ENCODE measurements at places on chromosomes 5 and 9. TPM values are rescaled to one million over a fixed set of nuclear protein-coding genes. Genes with fewer than 3 reads are reported as not detected.
A peak's percentile ranks its signal among the peaks of the same experiment; 100 is the strongest.

DNA sequence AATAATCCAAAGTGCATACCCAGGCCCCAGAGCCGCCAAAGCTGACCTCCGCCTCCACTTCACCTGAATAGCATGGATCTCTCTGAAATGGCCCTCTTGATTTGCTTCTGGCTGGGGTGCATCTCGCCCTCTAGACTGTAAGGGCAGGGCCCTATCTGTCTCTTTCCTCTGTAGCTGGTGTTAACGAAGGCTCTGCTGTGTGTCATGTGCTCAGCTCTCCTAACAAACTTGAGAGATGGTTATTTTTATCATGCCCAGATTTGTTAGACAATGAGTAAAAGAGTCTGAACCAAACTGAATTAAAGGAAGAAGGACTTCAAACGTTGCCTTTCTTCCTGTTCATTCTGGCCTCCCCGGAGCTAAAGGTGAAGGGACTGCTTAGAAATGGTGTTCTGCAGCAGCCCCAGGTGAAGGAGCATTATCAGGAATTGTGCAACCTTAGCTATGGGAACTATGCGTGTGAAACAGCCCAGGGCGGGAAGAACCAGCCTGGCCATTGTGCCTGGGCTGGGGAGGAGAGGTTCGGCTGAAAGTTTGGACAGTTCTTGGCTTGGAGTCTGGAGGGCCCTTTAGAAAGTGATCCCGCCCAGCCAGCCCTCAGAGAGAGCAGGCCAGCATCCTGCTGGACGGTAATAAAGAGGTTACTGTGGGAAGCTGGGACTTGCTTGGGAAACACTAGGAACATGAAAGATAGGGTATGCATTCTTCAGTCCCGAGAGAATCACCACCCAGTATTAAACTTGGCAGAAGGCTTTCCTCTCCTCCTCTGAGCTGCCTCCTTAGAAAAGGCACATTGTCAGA is 73.5 kb downstream of the WWC1 start:
- DNase-seq, result peak; percentile 48

DNA sequence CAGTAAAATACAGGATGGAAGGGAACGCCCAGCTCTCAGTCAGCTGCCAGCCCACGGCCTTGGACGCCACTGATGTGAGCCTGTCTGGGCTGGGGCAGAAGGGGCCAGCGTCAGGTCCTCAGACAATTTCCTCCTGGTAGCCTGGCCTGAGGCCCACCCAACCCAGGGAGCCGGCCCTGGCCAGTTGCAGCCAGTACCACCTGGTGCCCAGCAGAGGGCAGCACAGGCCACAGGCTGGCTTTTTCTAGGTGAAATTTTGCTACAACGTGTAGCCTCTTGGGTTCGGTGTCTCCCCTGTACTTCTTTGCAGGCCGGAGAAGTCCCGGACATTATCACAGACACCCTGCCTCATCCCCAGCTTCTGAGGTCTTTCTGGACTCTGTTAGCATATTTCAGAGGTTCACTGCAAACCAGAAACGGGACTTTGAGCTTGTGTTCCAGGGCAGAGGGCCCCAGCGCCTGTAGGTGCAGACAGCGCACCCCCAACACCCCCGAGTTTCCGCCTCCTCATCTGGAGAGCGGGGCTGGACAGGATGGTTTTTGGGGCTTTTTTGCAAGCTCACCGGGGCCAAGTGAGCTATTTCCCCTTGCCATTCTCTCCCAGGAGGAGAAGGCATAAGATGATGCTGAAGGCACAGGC is 45.9 kb upstream of the KCNMB1 start:
- DNase-seq, result peak; percentile 55

GRCh38 chr5:180602481-180603075 is 11.3 kb upstream of the SCGB3A1 start:
- DNase-seq, result no peak

DNA sequence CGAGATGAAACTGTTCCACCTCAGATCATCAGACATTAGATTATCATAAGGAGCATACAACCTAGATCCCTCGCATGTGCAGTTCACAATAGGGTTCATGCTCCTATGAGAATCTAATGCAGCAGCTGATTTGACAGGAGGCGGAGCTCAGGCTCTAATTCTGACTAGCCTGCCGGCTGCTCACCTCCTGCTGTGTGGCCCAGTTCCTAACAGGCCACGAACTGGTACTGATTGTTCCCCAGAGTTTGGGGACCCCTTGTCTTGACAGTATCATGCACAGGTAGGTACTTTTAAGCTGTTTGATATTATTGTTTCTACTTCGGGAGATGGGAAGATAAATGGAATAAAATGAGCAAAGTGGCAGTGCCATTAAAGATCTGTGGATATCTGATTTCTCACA is 66.9 kb downstream of the ZCCHC7 start:
- no peak for DNase-seq

- DNase-seq, result no peak
These were observed 1.1 kb upstream of the TSPAN17 start for GRCh38 chr5:176646049-176646706.

- DNase-seq, result no peak
These were observed 11.1 kb upstream of the NKX2-5 start for GRCh38 chr5:173246135-173246495.

- DNase-seq, result no peak
These were observed 126.5 kb downstream of the MRPL36 start for GRCh38 chr5:1673042-1673677.

GRCh38 chr5:31688515-31689092 is 49.7 kb downstream of the PDZD2 start:
- no peak for DNase-seq

DNA sequence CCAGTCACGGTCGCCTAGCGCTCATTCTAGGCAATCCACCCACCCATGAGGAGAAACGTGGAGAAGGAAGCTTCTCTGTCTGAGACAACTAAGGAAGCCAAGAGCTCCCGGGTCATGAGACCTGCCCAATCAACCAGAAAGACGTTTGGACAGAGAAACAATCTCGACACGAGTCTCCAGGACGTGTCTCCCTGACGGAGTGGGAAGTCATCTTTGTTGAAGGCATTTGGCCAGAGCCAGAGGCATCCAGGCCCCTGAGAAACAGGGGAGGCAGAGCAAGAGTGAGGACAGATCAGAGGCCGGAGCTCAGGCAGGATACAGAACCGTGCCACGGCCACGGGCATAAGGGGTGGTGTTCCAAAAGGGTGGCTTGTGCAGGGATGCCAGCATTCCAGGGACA is 479.0 kb downstream of the SPATA31A7 start:
- no peak for DNase-seq

DNA sequence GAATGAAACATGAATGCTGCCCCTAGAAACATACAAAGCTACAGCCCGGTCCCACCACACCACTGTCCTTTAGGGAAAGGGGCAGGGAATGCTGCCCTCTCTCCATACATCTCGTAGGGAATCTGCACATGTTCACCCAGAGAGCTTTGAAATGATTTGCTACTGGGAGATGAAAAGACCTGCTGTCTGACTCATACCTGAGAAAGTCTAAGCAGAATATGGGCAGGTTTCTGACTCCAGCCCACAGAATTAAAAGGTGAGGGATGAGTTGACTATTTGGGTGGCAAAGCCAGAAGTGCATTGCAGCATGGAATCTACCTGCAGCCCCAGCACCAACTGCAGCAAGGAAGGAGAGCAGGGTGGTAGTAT is 297.9 kb downstream of the TLE1 start:
- DNase-seq, result peak; percentile 40

DNA sequence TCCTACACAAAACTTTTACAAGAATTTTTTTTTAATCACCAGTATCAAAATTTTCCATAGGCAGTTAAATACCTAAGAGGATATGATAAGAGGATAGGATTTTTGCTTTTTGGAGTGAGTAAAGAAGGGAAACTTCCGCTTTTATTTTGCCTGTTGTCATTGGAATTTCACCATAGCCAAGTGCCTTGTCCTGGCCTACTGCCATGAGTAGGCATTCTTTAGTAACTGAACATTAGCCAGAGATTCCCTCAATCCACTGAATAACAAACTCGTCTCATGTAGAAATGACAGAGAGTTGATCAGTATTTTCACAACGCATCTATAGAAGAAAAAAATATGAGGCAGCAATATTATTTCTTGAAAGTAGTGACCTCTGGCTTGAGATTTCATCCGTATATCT is 289.6 kb upstream of the ADAMTSL1 start:
- DNase-seq, result no peak

DNA sequence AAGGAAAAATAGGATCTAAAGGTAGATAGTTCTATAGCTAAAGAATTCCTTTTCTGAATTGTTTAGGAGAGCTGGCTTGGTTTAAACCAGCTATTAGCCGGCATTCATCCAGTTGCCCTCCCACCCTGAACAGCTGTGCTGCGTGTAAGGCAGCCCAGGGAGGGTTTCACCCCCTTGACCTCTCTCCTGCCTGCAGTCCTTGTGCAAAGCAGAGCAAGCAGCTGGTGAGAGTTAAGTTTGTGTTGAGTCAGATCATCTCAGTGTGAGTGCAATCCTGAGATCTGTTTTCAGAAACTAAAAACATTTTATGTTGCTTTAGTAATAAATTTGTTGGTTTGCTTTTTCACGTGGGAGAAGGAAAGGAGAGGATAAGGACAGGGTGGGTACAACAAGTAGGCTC is 13.0 kb downstream of the SLC25A25 start:
- no peak for DNase-seq

DNA sequence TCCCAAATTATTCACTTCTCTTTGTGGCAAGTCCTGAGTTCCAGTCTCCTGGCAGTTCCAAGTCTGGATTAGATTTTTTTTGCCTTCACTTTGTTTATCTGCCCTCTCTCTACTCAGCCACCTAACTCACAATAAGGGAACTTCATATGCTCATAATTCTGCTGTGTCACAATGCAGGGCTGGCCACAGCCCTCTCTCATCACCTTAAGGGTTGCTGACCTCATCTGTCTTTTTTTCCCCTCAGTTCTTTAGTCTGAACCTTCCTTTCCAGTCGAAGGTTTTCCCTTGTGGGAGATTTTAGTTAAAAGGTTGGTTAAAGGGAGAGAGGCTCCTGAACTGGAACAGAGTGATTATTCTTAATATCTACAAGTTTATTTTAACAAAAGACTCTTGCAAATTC is 4.1 kb downstream of the BAG1 start:
- DNase-seq, result no peak

- DNase-seq, result no peak
These were observed 367.6 kb downstream of the ARL15 start for GRCh38 chr5:53942724-53943123.

DNA sequence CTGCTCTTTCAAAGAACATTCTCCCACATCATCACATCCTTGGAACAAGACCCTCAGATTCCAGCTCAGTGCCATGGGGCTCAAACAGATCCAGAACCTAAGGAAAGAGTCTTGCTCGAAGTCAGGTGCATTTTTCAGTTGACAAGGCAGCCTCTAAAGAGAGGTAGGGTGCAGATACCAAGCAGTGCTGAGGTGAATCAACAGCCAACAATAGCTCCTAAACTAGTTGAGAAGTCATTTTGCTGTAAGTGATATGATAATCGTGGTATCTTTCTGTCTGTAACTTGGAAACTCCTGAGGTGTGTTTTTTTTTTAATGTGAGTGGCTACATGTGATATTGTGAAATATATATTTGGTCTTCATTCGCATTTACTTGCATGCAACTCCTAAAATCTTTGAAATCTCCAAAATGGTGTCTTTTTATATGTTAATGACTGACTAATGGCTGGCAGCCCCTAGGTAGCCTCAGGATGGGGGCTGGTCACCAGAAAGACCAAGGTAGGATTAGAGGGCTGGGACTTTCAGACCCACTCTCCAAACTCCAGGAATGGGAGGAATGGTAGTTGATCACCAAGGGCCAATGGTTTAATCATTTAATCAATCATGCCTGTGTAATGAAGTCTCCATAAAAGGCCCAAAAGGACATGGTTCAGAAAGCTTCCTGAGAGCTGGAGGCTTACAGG is 96.6 kb downstream of the SERINC5 start:
- no peak for DNase-seq

GRCh38 chr5:146419696-146420095 is 27.4 kb upstream of the TCERG1 start:
- DNase-seq, result no peak

- no peak for DNase-seq
These were observed 92.7 kb upstream of the SAP30L start for GRCh38 chr5:154352960-154353548.

- no peak for DNase-seq
These were observed 70.8 kb upstream of the CDKN2B start for GRCh38 chr9:22079873-22080341.

Gene CD72
- total RNA-seq, result not detected

Gene RASGRF2
- not detected for total RNA-seq

Gene IRX2
- total RNA-seq, result 10.4 TPM

Gene GHR
- total RNA-seq, result 2.2 TPM

Gene FOXD4
- 0.80 TPM for total RNA-seq

Gene CDX1
- total RNA-seq, result not detected

Gene PCDHGB4
- 0.73 TPM for total RNA-seq

Gene SLC25A2
- total RNA-seq, result 0.40 TPM

Gene F2RL2
- total RNA-seq, result not detected

Gene SPARC
- 0.86 TPM for total RNA-seq

Gene OSTF1
- 26.5 TPM for total RNA-seq

Gene CA9
- total RNA-seq, result 11.2 TPM

Gene QRFP
- total RNA-seq, result not detected

Gene SPINK1
- total RNA-seq, result not detected

Gene GRK6
- 88.8 TPM for total RNA-seq

Gene PCDHAC1
- 4.8 TPM for total RNA-seq

Gene NSG2
- total RNA-seq, result not detected

Gene PDE8B
- total RNA-seq, result 0.12 TPM

Gene FCN1
- total RNA-seq, result not detected

Gene TNFSF15
- 2.2 TPM for total RNA-seq

All from PC-3 (cell line).